AG04449 (cell line): ENCODE measurements at places on chromosomes 2 and 18.

GRCh38 chr2:231640641-231641111, 48.0 kb downstream of the TEX44 start:
- DNase-seq, result no peak

DNA sequence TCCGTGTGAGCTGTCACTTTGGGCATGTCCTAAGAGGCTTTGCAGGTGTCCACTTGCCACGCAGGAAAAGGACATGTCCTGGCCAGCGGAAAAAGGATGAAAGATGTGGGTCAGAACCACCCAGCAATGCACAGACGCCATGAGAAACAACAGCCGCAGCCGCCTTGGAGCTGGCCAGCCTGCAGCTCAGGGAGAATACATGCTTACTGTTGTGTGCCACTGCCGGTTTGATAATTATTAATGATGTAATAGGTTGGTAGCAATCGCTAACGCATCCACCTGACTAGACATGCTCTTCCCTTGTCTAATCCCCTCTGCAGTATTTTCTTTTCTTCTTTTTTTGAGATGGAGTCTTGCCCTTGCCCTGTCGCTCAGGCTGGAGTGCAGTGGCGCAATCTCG, 221.7 kb downstream of the HAUS1 start:
- DNase-seq, result no peak

DNA sequence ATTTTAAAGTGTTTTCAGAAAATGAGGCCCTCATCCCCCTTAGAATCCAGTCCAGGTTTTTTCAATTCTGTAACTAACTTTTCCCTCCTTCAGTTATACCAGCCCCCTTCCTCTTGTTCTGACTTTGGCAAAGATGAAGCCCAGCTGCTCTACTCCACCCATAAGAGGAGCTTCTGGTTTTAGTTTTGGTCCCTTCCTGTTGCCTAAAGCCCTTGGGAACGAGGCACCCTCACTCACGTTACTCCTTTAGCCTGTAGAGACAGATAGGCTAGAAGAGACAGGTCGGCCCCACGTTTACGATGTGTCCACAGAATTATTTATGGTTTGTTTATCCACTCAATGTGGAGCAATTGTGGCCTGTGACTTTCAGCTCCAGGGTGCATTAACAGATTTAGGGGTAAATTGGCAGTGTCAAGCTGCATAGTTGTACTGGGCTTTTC, 454.2 kb upstream of the TNP1 start:
- DNase-seq, result no peak

- peak; percentile 61 for DNase-seq
Measured at GRCh38 chr2:70035344-70035844, 51.9 kb upstream of the PCBP1 start.

GRCh38 chr18:12239431-12239830, 14.7 kb upstream of the CIDEA start:
- no peak for DNase-seq

DNA sequence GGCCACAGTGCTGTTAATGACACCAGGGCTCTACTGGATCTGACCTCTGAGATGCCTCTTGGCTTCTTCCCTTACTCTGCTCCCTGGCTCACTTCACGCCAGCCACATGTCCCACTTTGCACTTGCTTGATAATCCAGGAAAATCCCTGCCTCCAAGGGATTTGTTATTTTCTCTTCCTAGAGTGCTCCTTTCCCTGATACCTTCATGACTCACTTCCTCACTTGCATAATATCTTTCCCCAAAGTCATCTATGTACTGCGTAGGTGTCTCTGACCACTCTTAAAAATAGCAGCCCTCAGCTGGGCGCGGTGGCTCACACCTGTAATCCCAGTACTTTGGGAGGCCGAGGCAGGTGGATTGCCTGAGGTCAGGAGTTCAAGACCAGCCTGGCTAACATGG, 572.3 kb downstream of the PLCL1 start:
- DNase-seq, result no peak

- no peak for DNase-seq
Measured at GRCh38 chr18:11163665-11164064, 14.3 kb upstream of the PIEZO2 start.

DNA sequence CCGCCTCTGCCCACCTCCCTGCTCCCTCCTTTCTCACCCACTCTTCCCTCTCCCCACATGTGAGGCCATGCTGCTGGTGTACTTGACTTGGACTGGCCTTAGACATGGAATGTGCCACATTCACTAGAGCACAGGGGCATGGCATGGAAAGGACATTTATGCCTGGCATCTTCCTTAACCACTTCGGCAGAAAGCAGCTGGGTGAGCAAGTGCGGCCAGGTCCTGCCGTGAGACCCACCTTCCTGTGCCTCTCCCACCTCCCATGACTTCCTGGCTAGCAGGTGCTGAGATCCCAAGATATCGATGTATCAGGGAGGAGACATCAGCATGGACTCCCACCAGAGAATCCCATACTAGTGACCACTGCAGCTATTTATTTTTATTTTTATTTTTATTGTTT, 13.0 kb downstream of the GPR55 start:
- DNase-seq, result no peak

DNA sequence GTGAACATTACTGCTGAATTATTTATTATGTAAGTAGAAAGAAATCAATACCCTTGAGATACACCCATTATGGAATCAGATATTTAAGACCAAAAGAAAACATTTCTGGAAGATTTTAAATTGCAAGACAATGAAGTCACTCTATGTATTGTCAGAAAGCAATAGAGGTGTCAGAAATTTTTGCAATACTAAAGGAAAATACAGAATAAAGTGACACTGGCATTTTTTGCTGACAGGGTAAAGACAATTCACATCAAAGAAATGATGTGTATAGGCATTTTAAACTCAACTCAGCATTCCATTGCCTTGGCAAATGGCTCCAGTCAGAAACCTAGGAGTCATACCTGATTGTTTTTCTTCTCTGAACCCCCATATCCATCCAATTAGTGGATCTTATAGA, 191.0 kb upstream of the PID1 start:
- no peak for DNase-seq

GRCh38 chr2:140998017-140998416, 1132.8 kb downstream of the LRP1B start:
- DNase-seq, result no peak

GRCh38 chr2:236712304-236712703, 142.7 kb downstream of the ACKR3 start:
- peak; percentile 5 for DNase-seq
